ENCODE measurements at places on chromosomes 2 and 18.

- no peak for DNase-seq
Observed at GRCh38 chr2:52034706-52035105, 1002.8 kb upstream of the NRXN1 start.

DNA sequence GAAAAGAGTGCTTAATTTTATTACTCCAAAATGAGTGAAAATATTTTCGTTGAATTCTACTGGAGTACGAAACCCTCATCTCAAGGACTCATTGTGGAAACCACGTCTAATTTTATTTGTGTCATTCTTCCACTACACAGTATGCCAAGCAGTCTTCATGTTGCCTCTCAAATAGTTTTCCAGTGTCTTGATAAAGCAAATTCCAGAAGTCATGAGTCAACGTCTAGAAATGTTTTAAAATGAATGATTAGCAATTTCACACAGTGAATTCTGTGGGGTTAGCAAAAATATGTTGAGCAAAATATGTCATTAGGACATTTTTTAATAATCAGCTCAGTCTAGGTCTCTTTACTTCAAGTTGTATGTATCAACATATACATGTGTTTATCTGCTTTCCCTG, 865.5 kb downstream of the DSC3 start:
- DNase-seq = no peak

GRCh38 chr2:76089683-76090082, 379.0 kb upstream of the GCFC2 start:
- no peak for DNase-seq

- no peak for DNase-seq
Observed at GRCh38 chr18:44238911-44239310, 441.8 kb upstream of the SETBP1 start.

DNA sequence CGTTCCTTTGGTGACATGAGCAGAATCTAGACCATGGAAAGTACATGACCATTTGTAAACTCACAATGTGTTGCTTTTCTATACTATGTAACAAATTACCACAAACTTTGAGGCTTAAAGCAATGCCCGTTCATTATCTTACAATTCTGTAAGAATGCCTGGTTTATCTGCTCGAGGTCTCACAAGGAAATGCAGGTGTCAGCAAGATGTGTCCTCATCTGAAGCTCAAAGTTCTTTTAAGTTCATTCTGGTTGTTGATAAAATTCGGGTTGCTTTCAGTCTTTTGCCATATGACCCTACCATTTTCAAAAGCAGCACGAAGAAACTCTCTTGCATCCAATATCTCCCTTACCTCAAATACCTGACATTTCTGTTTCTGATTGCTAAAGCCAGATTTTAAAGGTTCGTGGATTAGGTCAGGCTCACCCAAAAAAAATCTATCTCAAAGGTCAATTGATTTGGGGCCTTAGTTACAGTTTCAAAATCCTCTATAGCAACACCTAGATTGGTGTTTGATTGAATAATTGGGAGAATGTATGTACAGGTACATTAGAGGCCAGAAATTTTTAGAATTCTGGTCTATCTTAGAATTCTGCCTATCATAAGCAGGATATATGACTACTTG, 125.9 kb downstream of the TMEM131 start:
- no peak for DNase-seq

DNA sequence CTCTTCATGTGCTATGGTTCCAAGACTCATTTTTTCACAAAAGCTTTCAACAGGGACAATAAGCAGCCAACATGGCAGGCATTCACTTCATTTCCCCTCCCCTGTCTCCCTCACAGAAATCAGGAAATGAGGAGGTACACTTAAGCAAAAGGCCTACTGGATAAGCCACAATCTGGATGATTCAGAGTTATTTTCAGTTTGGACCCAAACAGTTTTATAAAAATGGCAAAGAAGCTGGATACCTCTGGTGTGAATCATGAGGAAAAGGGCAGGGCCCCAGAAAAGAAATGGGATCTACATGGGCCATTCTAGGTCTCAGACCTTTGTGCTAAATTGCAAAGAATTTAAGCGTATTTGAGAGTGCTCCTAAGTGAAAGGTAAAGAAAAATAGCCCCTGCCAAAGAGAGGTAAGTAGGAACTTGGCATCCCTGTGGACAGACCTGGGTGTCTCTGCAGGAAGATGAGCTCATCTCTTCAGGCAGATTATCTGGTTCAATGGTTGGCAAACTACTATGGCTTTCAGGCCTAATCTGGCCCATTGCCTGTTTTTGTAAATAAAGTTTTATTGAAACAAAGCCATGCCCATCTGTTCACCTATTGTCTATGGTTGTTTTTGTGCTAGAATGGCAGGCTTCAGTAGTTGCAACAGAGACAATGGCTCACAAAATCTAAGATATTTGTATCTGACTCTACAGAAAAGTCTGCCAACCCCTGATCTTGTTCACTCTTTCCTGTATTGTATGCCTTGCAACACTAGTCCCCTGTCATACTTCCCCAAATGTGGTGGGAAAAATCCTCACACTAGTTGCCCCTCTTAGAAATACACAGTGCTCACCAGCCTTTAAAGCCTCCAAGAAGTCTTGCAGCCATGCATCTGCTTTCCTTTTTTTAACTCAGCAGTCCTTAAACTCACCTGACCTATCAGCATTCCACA, 315.0 kb downstream of the ALK start:
- no peak for DNase-seq

DNA sequence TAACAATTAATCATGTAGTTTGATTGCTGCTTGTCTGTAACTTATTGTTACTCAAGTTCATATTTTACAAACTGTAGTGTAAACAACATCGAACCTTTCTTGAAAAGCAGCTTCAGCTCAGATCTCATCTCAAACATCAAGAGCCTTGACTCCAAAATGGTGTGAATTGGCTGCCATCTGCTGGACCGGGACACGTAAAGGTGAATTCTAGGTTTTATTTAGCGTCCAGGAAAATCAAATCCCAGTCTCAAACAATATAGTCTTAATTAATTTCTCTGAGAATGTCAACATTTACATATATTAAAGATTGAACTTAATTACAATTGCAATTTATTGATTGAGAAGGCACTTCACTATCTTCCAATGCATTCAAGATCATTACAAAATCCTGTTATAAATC, 453.0 kb downstream of the GALR1 start:
- no peak for DNase-seq

GRCh38 chr2:46545015-46545839, 65.9 kb downstream of the TMEM247 start:
- DNase-seq = no peak

- no peak for DNase-seq
Observed at GRCh38 chr2:54572262-54572635, 116.1 kb downstream of the SPTBN1 start.

DNA sequence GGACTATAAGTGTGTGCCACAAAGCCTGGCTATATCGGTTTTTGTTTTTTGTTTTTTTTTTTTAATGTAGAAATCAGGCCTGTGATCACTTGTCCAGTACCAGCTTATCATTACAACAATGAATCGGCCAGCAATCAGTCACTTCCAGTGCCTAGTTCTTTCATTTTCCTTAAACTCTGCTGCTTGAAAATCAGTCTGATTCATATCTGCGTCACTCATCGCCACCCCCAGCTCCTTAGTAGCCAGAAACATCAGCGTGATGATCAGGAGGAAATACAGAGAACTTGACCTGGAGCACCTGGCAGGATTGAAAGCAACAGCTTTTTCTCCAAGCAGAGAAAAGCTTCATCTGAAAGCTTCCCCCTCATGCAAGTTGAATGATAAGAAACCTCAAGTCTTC, 75.4 kb downstream of the SPTBN1 start:
- DNase-seq = no peak

- DNase-seq = no peak
Observed at GRCh38 chr2:166516712-166517303, 22.8 kb upstream of the SCN7A start.

DNA sequence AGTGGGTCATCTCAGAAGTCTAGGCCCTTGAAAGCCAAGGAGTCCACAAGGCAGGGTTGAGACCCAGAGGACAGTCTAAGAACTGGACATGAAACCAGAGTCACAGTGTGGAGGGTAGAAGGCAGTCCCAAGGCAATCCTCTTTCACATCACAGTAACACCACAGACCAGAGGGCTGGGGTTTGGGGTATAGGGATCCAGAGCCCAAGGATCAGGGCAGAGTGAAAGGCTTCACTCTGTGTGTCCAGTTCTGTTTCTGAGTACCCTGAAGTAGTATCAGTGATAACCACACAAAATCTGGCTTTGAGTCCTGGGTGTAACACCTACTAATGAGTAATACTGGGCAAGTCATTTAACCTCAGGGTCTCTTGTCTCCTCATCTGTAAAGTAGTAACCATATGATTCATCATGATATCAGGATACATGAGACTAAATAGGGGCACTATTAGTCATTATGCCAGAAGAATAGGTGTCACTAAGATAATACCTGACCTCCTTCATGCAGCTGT, 91.0 kb downstream of the ICA1L start:
- DNase-seq = no peak

DNA sequence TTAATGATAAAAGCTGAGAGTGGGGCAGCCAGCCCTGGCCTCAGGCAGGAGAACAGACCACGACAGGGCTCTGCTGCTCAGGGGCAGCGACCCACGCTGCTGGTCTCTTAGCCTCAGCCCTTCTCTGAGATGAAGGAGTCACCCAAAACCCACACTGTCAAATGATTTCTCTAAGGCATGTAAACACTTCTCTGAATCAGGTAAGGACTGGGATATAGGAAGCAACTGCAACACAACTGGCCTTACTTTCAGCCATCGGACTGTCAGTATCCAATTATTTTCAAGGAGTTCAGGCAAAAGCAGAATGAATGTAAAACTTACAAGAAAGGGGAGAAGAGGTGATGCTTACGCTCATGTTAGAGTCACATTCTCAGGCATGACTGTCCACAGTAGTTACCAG, 21.8 kb downstream of the ERFE start:
- DNase-seq = no peak

- DNase-seq = no peak
Observed at GRCh38 chr18:32317651-32318050, 127.8 kb downstream of the MEP1B start.

GRCh38 chr2:129255610-129256313, 723.7 kb upstream of the RAB6C start:
- no peak for DNase-seq

DNA sequence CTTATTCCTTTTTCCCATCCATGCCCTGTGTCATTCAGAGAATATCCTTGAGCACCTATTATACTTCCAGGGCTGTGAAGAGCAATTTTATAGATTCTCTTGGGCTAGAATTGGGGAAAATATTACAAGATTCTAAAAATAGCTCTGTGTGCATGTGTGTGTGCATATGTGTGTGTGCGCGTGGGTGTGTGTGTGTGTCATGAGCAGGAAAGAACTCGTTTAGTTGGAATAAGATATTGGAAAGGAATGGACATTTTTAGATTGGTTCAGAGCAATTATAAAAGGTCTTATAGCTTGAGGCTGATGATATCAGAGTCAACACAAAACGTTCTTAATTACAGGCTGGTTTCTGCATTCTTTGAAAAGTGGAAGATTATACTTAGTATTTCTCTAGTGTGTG, 212.1 kb upstream of the COPS8 start:
- no peak for DNase-seq

GRCh38 chr2:47070155-47070919, 84.8 kb downstream of the STPG4 start:
- no peak for DNase-seq

DNA sequence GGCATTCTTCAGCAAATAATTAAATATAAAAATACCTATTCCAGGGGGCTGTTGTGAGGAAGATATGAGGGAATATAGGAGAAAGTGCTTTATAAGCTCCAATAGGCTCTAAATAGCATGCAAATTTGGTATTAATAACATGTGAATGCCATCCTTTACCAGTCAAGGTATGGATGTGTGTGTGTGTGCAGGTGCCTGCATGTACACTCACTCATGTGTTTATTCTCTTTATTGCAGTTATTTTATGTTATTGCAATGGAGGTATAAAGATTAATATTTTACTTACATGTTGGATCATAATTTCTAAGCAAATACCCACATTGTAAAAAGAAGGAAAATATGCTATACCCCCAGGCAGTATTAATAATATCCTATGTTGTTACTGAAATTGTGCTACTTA, 1093.0 kb upstream of the GYPC start:
- DNase-seq = no peak

DNA sequence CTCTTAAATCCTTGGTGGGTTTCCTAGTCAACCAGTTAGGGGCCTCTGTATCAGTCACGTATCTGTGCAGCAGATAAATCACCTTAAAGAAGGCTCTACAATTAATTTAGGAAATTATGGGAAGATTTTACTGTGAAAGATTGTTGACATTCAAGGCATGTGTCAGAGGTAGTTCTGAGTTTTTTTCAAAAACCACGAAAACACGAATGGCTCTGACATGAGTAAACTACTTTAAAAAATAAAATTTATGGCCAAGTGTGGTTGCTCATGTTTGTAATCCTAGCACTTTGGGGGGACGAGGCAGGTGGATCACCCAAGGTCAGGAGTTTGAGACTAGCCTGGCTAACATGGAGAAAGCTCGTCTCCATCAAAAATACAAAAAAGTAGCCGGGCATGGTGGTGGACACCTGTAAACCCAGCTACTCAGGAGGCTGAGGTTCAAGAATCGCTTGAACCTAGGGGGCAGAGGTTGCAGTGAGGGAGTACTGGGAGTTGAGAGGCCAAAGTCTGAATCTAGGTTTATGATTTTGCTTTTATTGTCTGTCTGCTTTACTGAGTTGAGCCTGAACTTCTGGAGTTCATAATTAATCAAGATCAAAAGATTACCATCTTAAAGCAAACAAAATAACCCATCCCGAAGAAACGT, 77.1 kb downstream of the SPRED2 start:
- no peak for DNase-seq

- DNase-seq = peak; percentile 46
Observed at GRCh38 chr2:172172513-172173173, 69.9 kb upstream of the DLX2 start.

- DNase-seq = no peak
Observed at GRCh38 chr18:48228301-48228715, 180.9 kb downstream of the ZBTB7C start.

Data from substantia nigra (tissue), 51 donors.